ENCODE measurements at places on chromosomes 5 and 9. TPM values are rescaled to one million over a fixed set of nuclear protein-coding genes. Genes with fewer than 3 reads are reported as not detected.

GRCh38 chr9:88193766-88194165 is 55.5 kb upstream of the SPATA31C2 start:
- no peak overlapping the region for H3K27ac ChIP-seq
- no peaks in the 10 kb centered on the region for H3K36me3 ChIP-seq
- no peak overlapping the region for H3K4me3 ChIP-seq
- no peaks in the 10 kb centered on the region for H3K27me3 ChIP-seq

DNA sequence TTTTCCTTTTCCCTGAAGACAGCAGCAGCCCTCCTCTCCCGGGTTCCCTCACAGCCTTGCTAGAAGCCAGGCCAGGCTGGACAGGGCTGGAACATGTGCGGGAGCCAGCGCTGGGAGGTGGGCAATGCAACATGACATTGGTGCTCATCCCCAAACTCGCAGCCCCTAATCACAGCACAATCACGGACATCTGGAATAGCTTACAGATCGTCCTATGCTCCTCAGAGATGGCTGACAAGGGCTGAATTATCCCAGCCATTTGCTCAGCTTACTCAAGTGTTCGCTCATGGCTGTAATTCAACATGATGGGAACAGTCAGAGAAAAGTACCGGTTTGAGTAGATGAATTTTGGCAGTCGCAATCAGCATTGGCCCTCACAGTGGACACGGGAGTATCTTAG is 49.8 kb downstream of the FSTL4 start:
- no peaks in the 10 kb centered on the region for H3K4me1 ChIP-seq
- H3K4me3 ChIP-seq = no peak overlapping the region
- H3K27me3 ChIP-seq = no peaks in the 10 kb centered on the region
- H3K27ac ChIP-seq = no peak overlapping the region
- no peak for DNase-seq

DNA sequence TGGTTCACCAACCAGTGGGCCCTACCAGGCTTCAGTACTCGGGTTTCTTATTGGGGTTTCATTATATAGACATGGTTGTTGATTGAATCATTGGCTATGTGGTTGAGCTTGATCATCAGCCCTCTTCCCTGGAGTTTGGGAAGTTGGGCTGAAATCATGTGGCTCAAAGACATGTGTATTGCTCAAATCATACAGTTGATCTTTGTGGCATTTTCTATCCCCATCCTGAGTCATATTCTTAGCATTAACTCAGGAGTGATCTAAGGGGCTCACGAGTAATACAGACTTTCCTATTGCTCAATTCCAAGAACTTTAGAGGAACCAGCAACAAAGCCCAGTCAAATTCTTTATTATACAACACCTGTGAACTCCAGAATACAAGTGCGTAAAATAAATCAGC is 66.2 kb downstream of the SMC5 start:
- H3K27me3 ChIP-seq = no peaks in the 10 kb centered on the region
- DNase-seq = no peak
- no peak overlapping the region for H3K4me3 ChIP-seq
- peaks cover 59% of the 10 kb centered on the region for H3K36me3 ChIP-seq

Gene TEX48
- total RNA-seq = not detected

DNA sequence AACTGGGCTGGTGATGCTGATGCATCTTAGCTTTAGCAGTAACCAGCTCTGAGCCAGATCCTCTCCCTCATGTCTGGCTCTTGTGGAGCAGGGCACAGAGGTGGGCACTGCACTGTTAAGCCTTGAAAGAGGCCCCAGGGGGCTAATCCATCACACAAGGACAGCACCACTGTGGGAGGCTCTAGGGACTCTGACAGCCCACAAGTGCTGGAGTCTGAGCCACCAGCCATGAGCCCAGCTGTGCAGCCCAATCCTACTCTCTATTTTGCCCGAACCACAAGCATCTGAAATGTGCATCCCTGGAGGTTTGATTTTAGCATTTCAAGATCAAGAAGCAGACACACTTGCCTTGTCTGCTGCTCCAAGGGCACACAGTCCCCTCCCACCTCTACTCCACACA is 407.1 kb upstream of the TRPC7 start:
- no peaks in the 10 kb centered on the region for H3K4me1 ChIP-seq
- DNase-seq = no peak
- H3K36me3 ChIP-seq = peaks cover 8% of the 10 kb centered on the region
- H3K4me3 ChIP-seq = no peak overlapping the region
- no peak overlapping the region for H3K27ac ChIP-seq
- H3K27me3 ChIP-seq = no peaks in the 10 kb centered on the region

DNA sequence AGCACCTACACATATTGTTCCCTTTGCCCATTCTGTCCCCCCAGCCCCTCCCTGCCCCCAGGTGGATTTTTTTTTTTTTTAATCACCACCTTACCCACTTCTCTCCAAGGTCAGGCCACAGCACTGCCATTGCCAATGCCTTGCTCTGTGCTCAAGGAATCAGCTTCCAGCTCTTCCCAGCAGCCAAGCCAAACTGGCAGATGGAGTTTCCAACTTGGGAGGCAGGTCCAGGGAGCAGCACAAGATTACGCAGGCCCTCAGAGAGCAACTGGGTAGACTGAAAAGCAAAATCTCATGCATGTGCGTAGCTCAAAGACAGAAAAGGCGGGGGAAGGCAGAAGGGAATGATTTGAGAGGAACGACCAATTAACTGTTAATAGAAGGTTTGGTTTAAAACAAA is 15.1 kb downstream of the GRHPR start:
- DNase-seq = no peak
- peaks cover 2% of the 10 kb centered on the region for H3K4me1 ChIP-seq
- no peak overlapping the region for H3K27ac ChIP-seq

DNA sequence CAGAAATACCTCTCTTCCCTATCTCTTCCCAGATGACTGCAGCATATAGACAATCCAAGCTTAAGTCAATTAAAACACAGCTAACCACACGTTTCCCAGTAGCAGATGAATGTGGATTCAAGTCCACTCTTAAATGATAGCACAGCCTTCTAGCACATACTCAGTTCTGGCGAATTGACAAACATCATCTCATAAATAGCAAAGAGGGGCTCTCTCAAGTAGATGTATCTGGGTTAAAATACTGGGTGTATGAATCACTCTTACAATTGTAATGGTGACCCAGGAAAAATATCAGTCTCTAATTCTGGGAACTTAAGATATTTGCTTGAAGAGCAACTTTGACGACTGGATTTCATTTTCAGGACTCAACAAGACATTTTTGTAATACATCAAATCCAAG is 67.0 kb upstream of the HAPLN1 start:
- H3K27ac ChIP-seq = no peak overlapping the region
- H3K27me3 ChIP-seq = no peaks in the 10 kb centered on the region
- no peaks in the 10 kb centered on the region for H3K4me1 ChIP-seq
- H3K36me3 ChIP-seq = no peaks in the 10 kb centered on the region

Gene GALNT12
- 18.0 TPM for total RNA-seq

DNA sequence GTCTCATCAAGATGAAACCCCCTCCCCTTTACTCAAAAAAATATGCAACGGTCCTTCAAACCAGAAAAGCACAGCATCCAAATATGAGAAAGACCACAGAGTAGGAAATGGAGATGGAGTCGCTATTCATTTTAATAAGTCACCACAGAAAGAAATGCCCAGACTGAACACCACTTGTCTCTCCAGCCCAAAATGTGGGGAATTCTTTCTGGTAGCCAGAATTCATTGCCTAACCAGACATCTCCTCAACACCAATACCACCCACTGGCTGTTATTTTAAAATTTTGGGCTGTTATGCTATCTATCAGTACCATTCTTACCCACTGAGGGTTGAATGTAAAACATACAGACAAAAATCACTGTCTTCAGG is 100.1 kb downstream of the SUSD1 start:
- H3K4me1 ChIP-seq = no peaks in the 10 kb centered on the region
- no peaks in the 10 kb centered on the region for H3K36me3 ChIP-seq
- no peaks in the 10 kb centered on the region for H3K27me3 ChIP-seq
- no peak overlapping the region for H3K4me3 ChIP-seq
- DNase-seq = no peak
- H3K27ac ChIP-seq = no peak overlapping the region

Gene NTNG2
- total RNA-seq = 0.52 TPM

Gene C9orf50
- not detected for total RNA-seq

Gene SLC6A19
- total RNA-seq = not detected

DNA sequence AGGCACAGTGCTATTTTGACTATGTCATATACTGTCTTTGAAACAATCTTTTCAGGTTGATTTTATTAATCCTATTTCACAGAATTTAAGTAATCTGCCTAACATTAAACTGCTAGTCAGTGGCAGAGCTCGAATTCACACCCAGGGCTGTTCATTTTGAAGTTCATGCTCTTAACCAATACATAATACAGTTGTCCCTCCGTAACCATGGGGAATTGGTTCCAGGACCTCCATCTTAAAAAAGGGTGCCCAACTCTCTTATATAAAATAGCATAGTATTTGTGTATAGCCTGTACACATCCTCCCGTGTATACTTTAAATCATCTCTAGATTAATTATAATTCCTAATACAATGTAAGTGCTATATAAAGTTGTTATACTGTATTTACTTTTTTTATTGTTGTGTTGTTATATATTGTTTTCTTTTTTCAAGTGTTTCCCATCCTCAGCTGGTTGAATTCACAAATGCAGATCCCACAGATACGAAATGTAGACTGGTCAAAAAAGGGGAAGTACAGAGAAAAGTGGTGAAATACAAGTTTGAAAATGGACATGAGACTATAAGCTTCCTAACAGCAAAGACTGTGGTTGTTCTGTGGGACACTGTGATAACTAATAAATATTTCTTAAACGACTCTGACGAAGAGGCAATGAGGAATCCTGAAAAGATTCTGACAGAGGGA is 18.3 kb downstream of the RFX3 start:
- no peak for DNase-seq
- no peaks in the 10 kb centered on the region for H3K4me1 ChIP-seq

Data from H9 (cell line).